ENCODE measurements at places on chromosomes 3 and 15.
A peak's percentile ranks its signal among the peaks of the same experiment; 100 is the strongest.

- DNase-seq = no peak
These were observed 287.3 kb upstream of the COL8A1 start for GRCh38 chr3:99351122-99351521.

DNA sequence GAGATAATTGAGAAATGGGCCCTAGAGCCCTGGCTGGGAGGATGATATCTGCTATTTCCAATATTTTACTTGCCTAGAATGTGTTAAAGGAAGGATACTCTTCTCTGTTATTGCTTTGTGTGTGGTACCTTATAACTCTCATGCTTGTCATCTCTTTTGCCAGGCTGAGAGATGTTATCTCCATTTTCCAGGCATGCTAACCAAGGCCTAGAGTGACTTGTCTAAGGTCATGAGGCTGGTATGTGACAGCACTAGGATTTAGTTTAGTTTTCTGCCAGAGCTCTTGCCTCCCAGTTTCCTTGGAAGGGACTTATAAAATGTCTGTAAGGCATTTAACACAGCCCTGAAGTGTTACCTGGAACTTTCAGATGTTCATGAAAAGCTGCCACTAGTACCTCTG is 1.4 kb downstream of the CLK3 start:
- no peak for DNase-seq

DNA sequence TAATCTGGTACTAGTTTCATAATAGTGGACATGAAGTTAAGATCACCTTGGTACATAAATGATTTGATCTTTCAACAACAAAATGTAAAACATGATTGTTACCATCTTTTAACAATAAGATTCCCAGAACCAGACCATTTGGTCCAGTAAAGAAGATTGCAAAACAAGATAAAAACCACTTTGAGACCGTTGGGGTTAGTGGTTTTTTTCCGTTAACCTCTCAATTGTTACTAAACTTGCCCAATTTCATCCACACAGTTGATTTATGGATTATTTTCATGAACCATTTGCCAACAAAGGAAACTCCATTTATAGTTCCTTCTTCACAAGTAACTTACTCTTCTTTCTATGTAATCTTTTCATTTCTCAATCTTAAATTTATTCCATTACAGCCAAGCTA is 53.8 kb downstream of the ATP8B4 start:
- no peak for DNase-seq

GRCh38 chr3:138457863-138458735 is 23.7 kb downstream of the ESYT3 start:
- no peak for DNase-seq

DNA sequence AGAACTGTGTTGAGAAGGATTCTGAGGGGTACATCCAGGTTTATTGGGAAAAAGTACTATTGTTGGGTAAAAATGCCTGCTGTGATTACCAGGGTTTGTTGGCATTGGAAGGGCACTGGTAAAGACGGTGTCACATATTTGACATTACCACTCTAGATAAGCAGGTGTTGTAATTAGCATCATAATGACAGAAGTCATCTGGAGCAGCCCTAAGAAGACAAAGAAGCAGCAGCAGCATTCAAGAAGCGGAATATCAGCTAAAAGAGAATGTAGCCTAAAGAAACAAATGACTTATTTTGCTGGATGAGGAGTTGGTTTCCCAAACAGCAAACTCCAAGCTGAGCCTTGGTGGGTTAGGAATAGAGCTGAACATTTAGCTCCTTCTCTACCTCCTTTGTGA is 30.5 kb upstream of the ZFAND6 start:
- no peak for DNase-seq

- DNase-seq = no peak
These were observed 276.3 kb downstream of the RBMS3 start for GRCh38 chr3:29557186-29557585.

- no peak for DNase-seq
These were observed 14.6 kb downstream of the SCG5 start for GRCh38 chr15:32656091-32656490.

DNA sequence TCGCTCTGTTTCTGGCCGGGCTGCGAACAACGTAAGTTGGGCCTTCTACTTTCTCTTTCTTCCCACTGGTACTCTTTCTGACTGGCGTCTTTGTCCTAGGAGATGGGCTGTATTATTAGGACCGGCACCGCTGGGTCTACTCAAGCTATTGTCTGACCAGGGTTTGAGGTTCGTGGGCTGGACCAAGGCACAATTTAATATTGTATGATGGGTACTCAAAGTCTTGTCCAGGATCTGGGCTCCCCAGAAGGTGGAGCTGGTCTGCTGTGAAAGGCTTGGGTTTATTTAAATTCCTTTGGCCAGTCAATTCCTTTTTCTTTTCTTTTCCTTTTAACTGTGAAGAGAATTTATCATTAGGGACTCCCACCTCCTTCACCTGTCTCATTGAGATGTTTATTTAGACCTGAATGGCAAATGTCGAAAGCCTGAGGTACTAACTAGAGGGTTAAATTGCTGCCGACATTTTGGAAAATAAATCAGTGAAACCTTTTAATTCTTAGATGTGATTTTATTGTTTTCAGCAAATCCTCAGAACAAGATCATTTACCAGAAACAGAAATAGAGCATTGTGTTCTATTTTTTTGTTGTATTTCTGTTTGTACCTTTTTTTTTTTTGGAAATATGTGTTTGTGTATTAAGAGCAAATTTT is 410 bp downstream of the LRRC49 start:
- DNase-seq = no peak

- DNase-seq = no peak
These were observed 366.3 kb downstream of the TIGIT start for GRCh38 chr3:114660124-114660523.

DNA sequence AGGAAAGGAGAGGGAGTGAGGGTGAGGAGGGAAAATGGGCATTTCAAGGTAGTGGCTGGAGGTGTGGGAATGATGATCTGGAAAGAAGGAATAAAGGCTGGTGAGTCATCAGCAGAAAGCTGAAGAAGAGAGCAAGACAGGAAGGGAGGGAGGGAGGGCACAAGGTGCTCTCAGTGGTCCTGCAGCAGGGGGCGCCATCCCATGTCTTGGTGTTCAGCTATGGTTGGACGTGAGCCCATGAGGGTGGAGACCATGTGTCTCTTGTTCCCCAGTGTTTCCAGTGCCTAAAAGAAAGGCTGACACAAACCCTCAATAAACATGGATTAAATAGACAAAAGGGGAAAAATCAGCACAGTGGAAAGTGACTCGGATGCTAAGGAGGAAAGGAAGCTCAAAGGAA is 228.5 kb downstream of the NTRK3 start:
- DNase-seq = no peak

DNA sequence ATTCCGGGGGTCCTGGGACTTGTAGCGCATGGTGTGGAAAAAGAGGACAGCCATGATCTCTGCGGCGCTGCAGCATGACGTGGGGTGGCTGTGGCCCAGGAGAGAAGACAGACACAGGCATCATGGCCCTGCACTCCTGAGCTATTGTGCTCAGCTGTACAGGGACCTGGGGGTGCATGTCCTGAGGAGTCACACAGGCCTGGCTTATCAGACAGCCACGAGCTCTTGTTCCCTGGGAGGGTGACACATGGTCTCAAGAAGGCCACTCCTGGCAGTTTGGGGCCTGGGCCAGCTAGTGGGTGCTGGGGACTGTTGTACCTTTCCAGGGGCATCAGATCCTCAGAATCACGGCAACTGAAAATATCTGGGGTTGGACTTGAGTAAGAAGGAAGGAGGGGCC is 13.7 kb downstream of the TKT start:
- no peak for DNase-seq

- no peak for DNase-seq
These were observed 30.6 kb upstream of the CERS3 start for GRCh38 chr15:100559330-100559729.

DNA sequence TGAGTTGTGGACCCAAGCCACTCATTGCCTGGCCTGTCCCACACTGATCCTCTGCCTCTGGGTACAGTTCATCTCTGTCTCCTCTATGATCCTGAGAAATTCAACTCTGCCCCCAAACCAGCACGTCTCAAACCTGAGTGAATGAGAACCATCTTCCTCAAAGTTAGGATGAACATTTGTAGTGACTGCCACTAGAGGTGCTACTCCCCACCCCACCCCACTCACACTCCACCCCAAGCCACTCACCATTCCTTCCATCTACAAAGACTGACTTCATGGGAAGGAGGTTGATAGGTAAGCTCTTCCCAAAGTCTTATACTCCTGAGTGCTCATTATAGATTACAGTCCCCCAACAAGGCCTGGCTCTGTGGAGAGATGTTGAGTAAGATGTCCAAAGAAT is 43.8 kb downstream of the NEK10 start:
- DNase-seq = no peak

DNA sequence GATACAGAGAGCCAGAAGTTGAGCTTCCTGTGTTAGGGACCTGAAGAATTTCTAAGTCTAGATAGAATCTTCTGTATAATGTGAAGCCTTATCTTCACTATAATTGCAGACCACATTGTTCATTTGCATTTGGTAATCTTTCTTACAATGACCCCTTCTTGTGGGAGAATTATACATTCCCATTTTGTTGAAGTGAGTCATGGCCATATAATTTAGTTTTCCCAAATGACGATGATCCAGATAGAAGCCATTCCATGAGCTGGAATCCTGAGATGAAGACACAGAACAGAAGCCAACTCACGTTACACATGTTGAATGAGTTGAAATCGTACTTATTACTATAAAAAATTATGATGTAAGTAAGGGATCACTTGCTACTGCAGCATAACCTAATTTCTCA is 187.8 kb downstream of the TUSC7 start:
- no peak for DNase-seq

- DNase-seq = peak; percentile 11
These were observed 383.0 kb upstream of the RARB start for GRCh38 chr3:25044762-25045710.

GRCh38 chr3:78221796-78222195 is 1181.9 kb downstream of the ROBO2 start:
- DNase-seq = no peak

DNA sequence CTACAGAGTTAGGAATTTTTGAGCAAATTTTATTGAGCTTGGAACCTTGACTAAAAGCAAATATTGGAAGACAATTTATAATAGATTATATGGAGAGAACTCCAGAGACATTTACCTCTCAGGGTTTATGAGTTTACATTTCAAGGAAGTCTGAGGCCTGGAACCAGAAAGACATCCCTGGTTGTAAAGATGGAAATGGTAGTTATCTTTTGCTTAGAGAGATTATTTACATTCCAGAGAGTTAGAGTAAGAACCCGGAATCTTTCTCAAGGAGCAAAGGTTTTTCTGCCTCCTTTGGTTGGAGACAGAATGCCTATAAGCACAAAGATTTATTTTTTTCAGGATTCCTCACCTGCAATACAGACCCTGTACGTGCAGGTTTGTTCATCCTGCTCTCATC is 458.1 kb downstream of the TBL1XR1 start:
- no peak for DNase-seq
